ENCODE measurements at places on chromosomes 2 and 18.
A peak's percentile ranks its signal among the peaks of the same experiment; 100 is the strongest.

- DNase-seq, result peak; percentile 99
These were observed 42.6 kb upstream of the RAPGEF4 start for GRCh38 chr2:172693037-172693436.

GRCh38 chr2:9231291-9232165, 24.9 kb downstream of the ASAP2 start:
- DNase-seq, result no peak

DNA sequence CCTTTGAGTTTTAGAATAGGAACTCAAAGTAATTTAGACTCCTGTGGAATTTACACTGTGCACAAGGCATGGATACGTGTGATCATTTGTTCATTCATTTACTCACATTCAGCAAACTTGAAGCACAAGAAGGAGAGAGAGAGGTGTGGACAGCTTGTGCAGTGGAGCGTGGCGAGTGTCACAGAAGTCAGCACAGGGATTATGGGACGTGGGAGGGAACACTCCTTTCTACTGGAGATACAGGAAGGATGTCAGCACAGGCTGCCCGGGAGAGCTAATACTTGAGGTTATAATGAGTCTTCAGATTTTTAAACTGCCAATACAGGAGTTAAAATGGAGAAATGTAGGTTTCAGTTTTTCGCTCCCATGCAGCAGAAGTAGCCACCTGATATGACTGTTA, 7.0 kb downstream of the FAM228A start:
- no peak for DNase-seq

- no peak for DNase-seq
These were observed 10.1 kb downstream of the DCTN1 start for GRCh38 chr2:74369976-74370375.

- DNase-seq, result no peak
These were observed 93.2 kb downstream of the CD226 start for GRCh38 chr18:69854455-69854854.

DNA sequence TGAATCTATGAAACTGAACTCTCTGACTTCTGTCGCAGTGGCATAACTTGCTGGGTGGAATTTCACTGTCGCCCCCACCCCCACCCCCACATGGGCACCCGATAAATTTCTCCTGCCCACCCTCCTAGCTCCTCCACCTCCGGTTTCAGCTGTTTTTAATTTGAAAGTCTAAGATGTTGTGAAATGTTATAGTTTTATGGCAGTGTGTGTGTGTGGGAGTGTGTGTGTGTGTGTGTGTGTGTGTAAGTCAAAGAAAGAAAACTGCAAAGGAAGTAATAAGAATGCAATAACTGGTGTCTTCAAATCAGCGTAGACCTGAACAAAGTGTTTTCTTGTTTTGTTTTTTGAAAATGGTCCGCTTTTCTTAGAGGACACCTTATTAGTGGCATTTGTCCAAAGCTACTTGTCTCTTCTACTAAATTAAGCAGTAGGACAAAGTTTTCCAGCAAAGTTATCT, 388 bp downstream of the DTNA start:
- DNase-seq, result peak; percentile 55

DNA sequence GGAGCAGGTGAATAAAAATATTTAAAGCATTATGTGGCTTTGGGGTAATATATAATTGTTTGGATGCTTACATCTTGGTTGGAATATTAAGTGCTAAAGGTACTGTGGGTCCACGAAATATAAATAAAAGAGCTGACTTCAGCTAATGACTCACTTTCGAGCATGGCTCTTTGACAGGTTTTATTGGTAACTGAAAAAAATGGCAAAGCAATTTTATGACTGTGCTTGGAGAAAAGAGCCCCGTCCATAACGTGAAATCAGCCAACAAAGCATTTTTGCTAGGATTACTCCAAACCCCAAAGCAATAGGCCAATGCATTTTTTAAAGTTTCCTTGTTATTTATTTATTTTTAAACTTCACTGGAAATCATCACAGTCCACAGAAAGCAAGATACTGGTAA, 397.2 kb upstream of the CDH19 start:
- no peak for DNase-seq

Data from EH (cell line).